ENCODE measurements at places on chromosomes 3 and 15.
A peak's percentile ranks its signal among the peaks of the same experiment; 100 is the strongest.

GRCh38 chr3:12859840-12860239, 18.5 kb upstream of the RPL32 start:
- DNase-seq: no peak

- DNase-seq: no peak
Observed at GRCh38 chr3:5489536-5489935, 302.0 kb downstream of the EDEM1 start.

DNA sequence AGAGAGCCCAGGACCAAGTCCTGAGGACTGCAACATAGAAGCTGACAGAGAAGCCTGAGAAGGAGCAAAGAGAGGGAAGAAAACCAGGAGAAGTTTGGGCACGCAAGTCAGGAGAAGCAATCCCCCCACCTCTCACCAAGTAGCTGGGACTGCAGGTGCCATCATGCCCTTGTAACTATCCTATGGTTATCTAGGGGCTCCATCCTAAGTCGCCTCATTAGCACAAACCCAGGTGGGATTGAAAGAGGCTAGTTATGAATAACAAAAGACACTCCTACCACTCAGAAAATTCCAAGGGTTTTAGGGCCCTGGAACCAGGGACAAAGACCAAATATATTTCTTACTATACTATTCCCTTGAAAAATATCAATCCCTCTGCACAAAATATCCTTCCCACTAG, 53.5 kb downstream of the CCR4 start:
- DNase-seq: no peak

- DNase-seq: no peak
Observed at GRCh38 chr3:123202451-123202850, 708 bp downstream of the SEC22A start.

DNA sequence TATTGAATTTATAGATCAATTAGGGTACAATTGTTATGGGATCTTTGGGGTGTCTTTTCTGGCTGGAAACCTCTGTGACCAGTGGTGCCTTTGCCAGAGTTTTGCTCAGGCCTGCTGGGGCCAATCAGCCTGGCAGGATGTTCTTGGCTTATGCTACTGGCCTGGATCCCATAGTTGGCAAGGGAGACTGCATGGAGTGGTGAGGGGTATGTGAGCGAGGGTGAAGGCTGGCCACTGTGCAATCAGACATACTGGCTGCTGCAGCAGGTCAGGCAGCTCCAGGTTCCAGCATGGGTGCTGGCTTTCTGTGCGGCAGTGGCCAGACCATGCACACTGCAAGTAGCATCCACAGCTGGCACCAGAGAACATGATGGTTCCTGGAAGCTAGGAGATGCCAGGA, 1053.2 kb upstream of the GBE1 start:
- DNase-seq: no peak

DNA sequence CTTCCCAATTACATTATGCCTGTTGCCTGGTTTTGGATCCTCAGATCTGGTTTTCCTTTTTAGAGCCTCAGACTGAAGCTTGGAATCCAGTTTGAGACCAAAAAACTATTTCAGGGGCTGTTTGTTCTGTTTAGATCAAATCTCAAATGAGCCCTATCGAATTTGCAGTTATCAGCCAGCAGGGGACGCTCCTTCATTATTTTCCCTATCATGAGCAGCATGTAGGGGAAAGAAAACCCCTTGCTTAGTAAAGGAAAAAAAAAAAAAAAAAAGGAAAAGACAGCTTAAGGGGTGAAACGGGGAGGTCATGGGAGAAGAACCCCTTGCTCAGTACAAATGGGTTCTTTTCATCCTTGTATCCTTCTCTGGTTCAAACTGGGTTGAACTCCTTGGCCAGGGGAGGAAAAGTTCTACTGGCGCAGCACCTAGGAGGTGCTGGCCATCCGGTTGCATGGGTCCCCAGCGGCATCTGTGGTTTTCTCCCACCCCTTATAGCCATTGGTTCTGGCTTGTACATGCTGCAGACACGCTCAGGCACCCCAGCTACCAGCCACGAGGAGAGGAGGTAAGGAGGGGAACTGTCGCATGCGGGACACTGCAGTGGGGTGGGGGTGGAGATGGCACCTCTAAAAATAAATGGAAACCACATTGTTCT, 1375.1 kb upstream of the ALCAM start:
- no peak for DNase-seq

GRCh38 chr15:22795206-22796063, 9.0 kb downstream of the NIPA1 start:
- DNase-seq: no peak

DNA sequence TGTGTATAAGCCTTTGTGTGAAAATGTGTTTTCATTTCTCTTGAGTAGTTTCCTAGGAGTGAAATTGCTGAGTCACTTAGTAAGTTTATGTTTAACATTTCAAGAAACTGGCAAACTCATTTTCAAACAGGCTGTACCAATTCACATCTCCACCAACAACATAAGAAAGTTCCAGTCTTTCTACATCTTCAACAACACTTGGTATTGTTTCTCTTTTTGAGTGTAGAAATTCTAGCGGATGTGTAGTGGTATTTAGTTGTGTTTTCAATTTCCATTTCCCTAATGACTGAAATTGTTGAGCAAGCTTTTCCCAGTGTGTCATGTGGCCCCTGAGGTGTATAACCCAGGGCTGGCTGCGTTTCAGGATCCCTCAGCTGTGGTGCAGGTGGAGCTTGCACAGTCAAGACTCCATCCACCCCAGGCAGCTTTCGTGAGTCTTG, 258.5 kb downstream of the PDCD6IP start:
- no peak for DNase-seq

- DNase-seq: no peak
Observed at GRCh38 chr15:55872471-55872870, 120.9 kb downstream of the NEDD4 start.

- no peak for DNase-seq
Observed at GRCh38 chr3:22141769-22142168, 390.8 kb upstream of the ZNF385D start.

DNA sequence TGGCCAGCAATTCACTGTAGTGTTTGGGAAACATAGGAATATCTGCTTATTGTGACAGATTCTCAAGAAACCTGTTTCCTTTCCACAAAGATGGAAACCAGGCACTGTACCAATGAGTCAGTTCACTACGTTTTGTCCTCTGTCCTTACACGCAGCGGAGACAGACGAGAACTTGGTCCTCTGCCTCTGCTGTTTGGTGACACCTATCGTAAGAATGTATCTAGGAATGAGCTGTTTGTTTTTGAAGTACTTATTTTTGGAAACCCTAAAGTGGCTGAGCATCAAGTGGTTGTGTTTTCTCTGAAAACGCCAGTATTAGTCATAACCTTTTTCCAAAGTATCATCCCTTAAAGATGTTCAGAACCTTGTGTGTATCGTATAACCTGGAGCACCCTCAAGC, 93.0 kb downstream of the PGPEP1L start:
- DNase-seq: no peak

DNA sequence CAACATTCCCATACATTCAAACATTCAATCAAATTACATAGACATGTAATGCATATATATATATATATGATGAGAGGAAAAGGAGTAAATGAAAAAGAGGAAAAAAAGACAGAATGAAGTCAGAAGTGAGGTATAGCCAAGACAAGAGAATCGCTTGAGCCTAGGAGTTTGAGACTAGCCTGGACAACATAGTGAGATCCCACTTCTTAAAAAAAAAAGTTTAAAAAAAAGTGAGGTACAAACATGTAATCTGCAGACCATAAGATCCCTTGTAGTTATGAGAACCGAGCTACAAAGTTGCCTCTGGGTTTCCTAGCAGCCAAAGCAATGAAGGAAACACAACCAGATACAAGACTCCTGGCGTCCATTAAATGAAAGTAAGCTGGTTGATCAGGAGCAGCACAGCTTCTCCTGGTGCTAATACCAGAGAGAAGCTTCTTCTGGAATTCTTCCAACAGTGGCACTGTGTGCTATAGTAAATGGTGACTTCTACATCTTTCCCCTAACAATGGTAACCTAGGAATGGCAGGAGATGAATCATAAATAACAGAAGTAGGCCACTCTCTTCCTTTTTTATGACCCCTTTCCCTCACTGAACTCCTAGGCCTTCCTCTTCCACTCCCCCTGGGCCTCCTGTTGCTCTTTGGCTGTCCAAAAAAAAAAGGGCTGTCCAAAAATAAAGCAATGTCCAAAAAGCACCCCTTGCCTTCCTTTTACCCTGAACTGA, 3.5 kb downstream of the KCNMB3 start:
- no peak for DNase-seq

DNA sequence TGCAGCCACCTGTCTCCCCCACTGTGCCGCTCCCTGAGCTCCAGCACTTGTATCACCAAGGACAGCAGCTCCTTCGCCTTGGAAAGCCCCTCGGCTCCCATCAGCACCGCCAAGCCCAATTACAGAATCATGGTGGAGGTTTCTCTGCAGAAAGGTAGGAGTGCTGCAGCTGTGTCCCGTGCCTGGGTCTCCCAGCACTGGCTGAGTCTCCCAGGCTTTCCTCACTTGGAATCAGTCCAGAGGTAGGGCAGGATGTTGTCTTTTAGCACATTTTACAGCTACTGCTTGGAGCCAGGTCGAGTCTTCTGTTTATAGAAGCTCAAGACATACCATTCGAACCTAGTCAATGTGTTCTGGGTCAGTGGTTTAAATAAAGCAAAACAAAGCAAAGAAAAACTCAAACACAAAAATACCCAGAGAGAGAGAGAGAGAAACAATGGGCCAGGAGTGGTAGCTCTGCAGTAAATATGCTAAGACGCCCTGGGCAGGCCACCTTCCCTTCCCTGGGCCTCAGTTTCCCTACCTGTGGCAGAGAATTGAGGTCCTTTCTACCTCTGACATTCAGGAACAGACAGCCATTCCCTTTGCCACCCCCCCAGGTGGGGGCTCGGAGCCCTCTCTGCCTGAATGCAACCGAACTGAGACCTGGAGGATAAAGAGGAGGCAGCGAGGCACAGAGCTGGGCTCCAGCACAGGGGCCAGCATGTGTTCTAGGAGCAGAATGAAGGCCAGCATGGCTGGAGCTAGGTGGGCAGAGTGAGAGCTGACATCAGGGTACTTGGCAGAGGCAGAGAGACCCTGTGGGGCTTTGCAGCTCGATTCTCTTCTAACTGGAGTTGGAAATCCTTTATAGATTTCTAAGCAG, 44.1 kb downstream of the STARD5 start:
- DNase-seq: no peak

DNA sequence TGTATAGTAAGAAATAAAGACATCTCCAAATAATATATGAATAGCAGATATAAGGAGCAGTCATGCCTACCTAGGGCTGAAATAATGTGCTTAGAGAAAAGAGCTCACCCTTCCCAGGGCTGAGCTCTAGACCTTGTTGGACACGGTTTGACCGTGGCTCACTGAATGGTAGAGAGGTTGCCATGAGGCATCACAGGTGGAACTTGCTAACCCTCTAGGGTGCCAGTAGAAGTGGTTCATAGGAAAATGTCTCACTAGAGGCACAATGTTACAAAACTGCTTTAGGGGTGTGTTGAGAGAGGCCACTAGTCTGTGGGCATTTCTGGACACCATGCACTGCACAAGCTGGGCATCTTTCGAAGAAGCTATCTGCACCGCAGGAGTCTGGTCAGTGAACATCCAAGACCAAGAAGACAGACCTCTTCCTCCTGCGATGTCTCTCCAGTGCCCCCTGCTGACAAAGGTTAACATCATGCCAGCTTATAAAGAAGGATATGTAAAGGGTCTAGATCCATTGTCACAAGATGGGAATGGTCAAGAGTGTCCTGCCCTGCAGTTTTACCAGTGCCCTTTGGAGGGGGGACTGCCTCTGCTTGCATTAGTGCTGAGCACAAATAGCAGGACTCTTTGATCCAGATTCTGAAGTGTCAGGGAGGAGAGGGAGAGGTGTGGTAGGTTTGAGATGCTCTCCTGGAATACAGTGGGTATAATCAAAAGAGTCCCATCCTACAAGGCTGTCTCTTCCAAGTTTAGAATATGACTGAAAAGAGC, 266.8 kb downstream of the ZNF385D start:
- DNase-seq: no peak

DNA sequence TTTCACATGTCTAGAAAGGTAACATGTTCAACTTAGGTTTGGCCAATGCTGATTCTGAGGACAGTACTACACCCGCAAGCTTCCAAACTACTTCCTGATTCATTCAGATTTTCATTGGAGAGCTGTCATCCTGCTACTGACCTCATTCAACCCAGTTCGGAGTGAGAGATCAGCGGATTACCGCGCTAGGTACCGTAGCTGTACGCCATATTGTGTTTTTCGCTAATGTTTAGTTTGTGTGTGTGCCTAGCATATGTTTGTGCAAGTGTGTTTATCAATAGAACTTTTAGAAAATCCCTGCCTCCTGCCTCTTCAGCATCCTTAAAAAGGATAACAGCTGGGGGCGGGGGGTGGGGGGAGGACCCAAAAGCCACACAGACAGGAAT, 1.1 kb downstream of the ZBTB20 start:
- peak; percentile 47 for DNase-seq

- DNase-seq: no peak
Observed at GRCh38 chr15:84598250-84598649, 2.6 kb upstream of the ZSCAN2 start.

- DNase-seq: no peak
Observed at GRCh38 chr3:129822679-129823078, 70.8 kb downstream of the TMCC1 start.

GRCh38 chr3:142604940-142605339, 8.7 kb downstream of the PLS1 start:
- no peak for DNase-seq

All from effector memory CD4-positive, alpha-beta T cell (primary cell).